B cell (primary cell): ENCODE measurements at places on chromosomes 13 and 19.

DNA sequence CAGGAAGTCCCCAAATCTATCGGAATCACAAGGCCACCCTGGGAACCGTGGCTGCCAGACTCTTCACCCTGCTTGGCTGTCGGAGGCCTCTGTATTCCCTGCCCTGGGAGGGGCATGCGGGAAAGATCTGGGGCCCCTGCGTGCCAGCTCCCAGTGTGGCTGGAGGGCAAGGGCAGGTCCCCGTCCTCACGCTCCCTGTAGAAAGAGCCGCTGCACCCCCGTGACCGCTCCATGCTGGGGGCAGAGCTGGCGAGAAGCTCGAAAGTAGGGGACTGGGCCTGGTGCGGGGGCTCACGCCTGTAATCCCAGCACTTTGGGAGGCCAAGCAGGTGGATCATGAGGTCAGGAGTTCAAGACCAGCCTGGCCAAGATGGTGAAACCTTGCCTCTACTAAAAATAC lies 208.4 kb upstream of the SOX1 start:
- no peak for DNase-seq

- DNase-seq, result no peak
Measured at GRCh38 chr19:46478356-46478986, 7.1 kb upstream of the PNMA8A start.

DNA sequence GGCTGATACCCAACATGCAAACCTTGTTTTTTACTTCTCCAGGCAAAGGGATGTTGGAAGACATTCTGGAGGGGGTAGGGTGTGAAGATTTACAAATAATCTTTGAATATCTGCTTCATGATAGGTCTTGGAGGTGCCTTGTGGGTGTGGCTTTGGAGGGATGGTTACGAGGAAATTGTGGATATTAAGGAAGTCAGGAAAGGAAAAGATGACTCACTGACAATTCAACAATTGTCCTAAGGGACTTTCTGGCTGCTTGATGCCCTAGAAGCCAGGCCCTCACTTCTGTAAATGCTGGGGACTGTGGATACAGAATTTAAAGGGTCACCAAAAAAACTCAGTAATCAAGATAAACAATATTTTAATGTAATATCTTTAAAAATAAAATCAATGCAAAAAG lies 37.4 kb upstream of the ZNF527 start:
- no peak for DNase-seq

DNA sequence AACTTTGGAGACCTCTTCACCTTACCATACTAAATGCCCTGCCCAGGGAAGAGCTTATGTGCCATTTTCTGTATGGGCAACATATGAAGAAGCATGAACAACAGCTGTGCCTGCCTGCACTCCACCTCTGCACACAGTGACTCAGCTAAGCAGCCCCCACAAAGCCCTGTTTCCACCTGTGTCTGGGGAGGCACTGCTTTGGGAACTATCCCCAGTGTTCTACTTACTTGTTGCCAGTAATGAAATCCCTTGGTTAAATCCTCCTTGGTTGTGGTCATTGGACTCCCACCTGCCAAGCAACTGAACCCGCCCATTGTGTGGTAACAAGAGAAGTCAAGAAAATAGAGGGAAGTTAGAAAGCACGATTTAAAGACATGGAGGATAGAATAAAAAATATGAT lies 84.6 kb downstream of the NALCN start:
- DNase-seq, result no peak

- no peak for DNase-seq
Measured at GRCh38 chr13:40348096-40348679, 318.3 kb downstream of the FOXO1 start.

GRCh38 chr19:52648336-52649016 lies 10.3 kb upstream of the ZNF83 start:
- no peak for DNase-seq

- DNase-seq, result no peak
Measured at GRCh38 chr19:33752945-33753344, 43.7 kb upstream of the KCTD15 start.

DNA sequence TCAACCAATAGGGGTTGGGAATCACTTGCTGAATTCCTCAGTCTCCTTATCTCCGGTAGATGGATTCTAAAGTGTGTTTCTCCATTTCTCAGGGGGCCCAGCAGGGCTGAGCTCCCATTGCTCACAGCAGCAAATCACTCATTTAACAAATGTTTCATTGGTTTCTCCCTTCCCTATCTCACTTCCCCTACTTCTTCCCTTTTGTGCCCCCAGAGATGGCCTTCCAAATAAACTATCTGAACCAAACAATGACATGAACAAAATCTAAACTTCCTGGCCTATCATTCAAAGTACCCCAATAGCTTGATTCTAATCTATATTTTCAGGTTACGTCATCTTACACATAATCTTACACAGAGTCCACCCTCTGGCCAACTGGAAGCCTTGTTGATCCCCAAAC lies 60.4 kb downstream of the DLEU7 start:
- DNase-seq, result no peak

GRCh38 chr19:7982103-7982502 lies 23.3 kb downstream of the ELAVL1 start:
- no peak for DNase-seq

DNA sequence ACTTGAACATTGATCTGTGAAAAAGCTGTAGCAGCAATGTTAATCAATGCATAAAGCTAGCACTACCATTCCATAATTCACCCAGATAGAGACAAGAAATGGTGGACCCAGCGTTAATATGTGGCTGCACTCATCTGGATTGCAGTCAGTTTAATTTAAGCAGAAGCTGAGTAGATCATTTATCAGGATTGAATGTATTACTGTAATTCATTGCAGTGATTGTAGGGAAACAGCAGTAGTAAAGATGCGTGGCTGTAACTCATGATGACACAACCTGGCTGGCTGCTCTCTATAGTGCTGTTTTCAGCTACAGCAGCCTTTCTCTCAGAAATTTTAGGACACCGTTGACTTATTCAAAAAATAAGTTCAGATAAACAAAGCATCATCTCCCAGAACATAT lies 499.5 kb upstream of the SLITRK6 start:
- no peak for DNase-seq

GRCh38 chr13:103156346-103156998 lies 90.3 kb upstream of the SLC10A2 start:
- no peak for DNase-seq

DNA sequence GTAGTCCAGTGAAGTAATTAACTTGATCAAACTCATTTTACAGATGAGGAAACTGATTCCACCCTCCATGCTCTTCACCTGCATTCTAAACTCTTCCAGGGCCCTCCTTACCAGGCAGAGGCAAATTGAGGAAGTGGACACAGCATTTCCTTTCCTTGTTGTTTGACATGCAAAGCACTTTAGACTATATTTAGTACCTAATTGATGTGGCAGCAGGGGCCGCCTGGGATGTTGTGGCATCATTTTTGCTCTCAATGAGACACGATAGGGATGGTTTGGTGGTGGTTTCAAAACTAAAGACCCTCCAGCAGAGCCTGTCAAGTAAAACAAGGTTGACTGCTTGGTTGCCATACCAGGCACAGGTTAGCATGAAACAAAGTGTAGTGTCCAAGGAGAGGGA lies 7.9 kb downstream of the SIPA1L3 start:
- DNase-seq, result peak; percentile 75

DNA sequence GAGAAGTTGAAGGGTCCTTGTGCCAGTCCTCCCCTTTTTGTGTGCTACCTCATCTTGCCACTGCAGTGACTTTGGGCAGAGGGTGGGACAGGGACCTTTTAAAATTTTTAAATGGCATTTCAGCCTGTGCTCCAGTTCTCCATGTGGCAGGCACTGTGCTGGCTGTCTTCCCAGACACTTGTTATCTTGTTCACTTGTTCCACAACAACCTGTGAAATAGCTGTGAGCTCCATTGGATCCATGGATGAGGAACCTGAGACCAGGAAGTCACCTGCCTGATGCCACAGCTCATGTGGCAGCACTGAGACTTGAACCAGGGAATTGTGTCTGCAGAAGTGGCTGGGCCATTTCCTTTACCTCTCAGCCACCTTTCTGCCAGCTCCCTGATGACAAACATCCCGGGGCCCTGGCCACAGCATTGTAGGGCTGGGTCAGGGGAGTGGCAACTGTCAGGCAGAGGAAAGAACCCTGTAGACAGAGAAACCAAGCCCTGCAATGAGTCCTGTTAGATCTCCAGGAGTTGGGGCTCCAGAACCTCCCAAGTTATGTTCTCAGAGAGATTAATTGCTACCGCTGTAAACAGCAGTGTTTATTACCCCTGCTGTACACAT lies 6.4 kb downstream of the EGLN2 start:
- DNase-seq, result peak; percentile 18

DNA sequence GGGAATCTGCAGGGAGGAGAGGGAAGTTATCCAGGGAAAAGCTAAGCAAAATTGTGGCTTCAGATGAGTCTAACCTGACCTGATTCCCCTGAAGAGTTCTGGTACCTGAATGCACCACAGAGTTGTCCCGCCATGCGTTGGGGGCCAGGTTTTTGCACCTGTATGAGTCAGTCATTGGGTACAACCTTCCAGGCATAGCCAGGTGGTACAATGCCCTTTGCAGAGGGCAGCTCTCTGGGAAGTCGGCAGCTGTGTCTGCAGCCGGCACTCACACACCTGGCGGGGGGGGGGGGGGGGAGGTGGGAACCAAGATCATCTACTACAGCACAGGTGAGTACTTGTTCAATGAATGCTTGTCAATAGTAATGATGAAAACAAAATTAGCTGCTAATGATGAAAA lies 52.5 kb upstream of the GTF3A start:
- DNase-seq, result no peak

- no peak for DNase-seq
Measured at GRCh38 chr13:40503966-40504591, 162.4 kb downstream of the FOXO1 start.

- DNase-seq, result no peak
Measured at GRCh38 chr13:110523180-110523579, 38.3 kb downstream of the RAB20 start.

GRCh38 chr13:75411924-75412537 lies 69.9 kb downstream of the TBC1D4 start:
- DNase-seq, result no peak

DNA sequence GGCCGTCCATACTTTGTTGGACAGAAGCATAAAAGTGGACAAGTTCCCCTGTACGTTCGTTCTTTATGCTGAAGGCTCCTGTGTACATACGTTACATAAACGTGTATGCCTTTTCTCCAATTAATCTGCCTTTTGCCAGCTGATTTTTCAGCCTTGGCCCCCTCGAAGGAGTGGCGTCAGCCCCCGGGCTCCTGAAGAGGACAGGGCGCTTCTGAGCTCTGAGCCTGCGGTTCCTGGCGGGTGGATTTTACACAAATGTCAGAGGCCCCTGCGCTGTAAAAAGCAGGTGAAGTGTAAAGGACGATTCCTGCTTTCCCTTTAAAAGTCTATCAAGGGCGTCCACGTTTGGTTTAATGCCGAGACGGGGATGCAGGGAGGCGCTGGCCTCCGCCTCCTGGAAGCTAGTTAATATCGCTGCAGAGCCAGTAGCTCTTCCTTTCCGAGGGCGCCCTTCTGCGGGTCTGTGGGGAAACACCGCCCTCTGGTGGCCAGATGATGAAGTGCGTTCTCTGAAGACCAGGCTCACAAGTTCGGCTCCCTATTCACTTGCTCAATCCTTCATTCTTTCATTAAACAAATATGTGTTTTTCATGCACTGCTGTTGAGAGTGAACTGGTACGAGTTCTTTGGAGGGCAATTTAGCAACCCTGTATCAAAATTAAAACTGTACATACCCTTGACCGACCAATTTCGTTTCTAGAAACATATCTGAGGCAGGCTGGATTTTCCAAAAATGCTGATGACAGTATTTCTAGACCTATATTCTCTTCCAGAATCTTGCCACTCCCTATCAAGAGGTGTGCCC lies 62.0 kb downstream of the GPR12 start:
- DNase-seq, result peak; percentile 80

DNA sequence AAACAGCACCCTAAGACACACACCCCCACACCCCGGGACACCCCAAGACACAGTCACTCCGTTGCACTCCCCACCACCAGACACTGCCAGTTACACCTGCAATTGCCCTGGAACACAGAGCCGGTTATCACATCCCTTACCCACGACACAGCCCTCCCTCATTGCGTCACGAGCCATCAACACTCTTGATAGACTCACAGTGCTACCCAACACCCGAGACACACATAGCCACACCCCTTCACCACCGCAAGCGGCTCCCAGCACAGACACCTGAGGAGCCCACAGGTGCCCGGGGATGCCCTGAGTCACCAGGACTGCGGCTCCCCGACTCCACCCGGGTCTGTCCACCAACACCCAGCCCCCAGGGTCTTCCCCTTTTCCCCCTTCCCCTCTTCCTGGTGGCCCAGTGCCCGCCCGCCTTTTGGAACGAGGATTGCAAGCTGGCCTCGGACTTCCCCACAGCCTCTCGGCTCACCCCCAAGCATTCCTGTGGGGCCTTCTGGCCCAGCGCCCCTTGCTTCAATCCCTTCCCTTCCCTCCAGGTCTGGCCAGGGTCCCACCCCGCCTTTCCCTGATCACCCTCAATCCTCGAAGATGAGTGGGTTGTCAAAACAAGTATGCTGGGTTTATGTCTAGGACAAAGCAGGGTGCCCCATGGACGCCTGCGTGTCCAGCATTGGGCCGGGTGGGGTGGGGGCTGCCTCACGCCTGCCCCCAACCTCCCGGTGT lies 1.7 kb upstream of the PTGER1 start:
- DNase-seq, result peak; percentile 25

DNA sequence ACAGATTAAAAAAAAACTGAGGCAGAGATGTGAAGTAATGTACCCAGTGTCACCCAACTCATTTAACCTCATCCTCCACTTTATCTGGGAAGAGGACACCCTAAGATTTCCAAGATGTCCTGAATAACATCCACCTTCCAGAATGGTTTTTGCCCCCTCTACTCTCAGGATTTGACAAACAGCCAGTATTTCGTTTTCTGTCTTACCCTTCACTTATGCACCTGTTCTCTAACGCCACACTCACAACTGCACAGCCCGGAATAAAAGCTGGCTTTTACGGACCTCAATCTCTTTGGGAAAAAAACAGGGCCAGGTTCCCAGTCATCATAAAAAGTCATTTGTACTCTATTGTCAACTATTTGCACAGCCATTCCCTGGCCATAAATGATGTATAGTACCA lies 21.2 kb upstream of the CEACAM6 start:
- no peak for DNase-seq

DNA sequence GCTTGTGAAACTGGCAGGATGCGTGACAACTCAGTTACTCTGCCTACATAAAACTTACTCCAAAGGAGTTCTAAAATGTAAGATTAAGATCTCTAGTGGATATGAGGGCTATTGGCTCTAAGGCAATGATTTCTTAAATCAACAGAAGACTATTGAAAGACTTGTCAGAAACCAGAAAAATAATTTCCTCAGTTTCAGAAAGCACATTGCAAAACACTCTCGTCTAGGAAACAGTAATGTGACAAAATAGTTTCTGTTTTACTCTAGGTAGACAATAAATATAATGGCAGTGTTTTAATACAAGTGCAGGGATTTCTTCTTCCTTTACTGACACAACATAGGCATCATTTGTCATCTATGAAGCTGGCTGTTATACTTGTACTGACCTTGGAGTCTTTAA lies 230.1 kb downstream of the KCTD12 start:
- no peak for DNase-seq

DNA sequence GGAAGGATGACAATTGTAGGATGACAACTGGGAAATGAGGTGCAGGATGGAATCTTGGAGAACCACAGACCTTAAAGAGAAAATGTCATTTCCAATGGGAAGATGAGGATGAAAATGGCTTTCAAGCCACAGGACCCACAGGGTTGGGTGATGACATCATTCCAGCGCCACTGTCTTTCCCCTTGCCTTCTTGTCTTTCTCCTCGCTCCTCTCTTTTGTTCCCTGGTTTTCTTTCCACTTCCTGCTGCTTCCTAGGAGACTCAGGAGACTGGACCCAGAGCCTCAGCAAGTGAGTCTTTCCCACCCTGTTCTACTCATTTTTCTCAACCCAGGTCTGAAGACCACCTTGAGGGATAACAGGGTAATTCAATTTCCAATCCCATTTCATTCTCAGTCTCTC lies 548.8 kb downstream of the FGF9 start:
- DNase-seq, result no peak
